ENCODE measurements at places on chromosomes 3 and 15.
A peak's percentile ranks its signal among the peaks of the same experiment; 100 is the strongest.

GRCh38 chr15:62896969-62897486, 145.5 kb upstream of the TPM1 start:
- DNase-seq: peak; percentile 62

GRCh38 chr3:24591191-24591590, 96.5 kb upstream of the THRB start:
- DNase-seq: no peak

- DNase-seq: no peak
These were observed 189.8 kb downstream of the RYR3 start for GRCh38 chr15:33500432-33501195.

- DNase-seq: no peak
These were observed 32.7 kb downstream of the PDIA5 start for GRCh38 chr3:123099331-123100192.

GRCh38 chr15:52340093-52340492, 44.5 kb upstream of the MYO5C start:
- no peak for DNase-seq

GRCh38 chr3:24359645-24360462, 134.8 kb downstream of the THRB start:
- DNase-seq: no peak

GRCh38 chr3:43233062-43233461, 53.3 kb upstream of the SNRK start:
- no peak for DNase-seq

- DNase-seq: no peak
These were observed 35.9 kb downstream of the EIF4E3 start for GRCh38 chr3:71689291-71689690.

DNA sequence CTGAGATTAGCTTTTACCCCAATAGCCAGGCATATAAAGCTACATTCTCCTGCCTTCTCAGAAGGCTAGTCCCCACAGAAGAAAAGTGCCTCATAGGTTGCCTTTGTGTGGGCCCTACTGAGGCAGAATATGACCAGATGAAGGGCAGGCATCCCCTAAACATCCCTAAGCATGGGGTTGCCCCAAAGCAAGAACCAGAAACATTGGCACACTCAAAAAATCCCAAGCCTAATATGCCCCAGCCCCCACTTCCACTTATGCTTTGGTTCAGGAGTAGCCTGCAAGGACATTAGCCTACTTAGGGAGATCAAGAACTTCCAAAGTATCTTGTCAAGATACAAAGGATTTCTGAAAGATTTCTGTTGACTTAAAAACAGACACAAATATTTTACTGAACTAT, 29.7 kb downstream of the WHAMM start:
- no peak for DNase-seq

GRCh38 chr3:129890891-129891290, 2.6 kb downstream of the TMCC1 start:
- peak; percentile 39 for DNase-seq

- no peak for DNase-seq
These were observed 498.6 kb downstream of the NAALADL2 start for GRCh38 chr3:175357758-175358157.

DNA sequence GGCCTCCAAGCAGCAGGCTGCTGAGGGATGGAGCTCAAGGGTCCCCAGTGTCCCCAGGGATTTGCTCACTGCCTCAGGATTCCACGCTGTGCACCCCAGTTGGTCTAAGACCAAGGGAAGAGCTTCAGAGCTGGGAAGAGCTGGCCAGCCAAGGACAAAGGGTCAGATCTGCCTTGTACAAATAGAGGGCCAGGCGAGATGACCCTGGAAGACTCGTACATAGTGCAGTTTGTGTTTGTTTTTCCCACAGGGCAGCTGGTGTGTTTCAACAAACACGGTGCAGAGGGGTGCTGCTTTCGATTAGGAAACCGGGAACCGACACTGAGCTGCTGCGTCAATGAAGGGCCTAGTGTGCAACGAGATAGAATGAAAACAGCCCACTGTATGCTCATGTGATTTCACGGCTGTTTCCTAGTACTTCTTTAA, 56.1 kb upstream of the TRPM1 start:
- DNase-seq: peak; percentile 33

- no peak for DNase-seq
These were observed 79.9 kb upstream of the SLC25A26 start for GRCh38 chr3:66140743-66141372.

GRCh38 chr3:15326037-15326436, 6.3 kb downstream of the SH3BP5 start:
- DNase-seq: no peak

- no peak for DNase-seq
These were observed 262.9 kb upstream of the SLITRK3 start for GRCh38 chr3:165459111-165459510.

- no peak for DNase-seq
These were observed 5.8 kb upstream of the MANF start for GRCh38 chr3:51379301-51379700.

- peak; percentile 87 for DNase-seq
These were observed 14.4 kb upstream of the TKT start for GRCh38 chr3:53269888-53270880.

DNA sequence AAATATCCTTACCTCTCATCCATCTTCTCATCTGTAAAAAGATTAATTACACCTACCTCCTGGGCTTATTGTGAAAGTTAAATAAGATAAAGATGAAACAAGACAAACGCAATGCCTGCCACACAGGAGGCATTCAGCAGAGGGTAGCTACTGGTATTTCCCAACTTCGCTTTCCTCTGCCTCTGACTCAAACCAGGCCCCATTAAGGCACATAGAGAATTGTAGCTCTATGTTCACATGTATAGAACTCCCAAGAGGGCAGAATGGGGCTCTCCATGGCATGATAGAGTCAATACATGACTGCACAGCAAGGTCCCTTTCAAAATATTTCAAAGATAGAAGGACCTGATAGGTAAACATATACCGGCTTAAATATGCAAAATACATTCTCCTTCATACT, 1.4 kb downstream of the LYSMD2 start:
- no peak for DNase-seq

GRCh38 chr15:60376677-60377095, 21.1 kb downstream of the ANXA2 start:
- no peak for DNase-seq

DNA sequence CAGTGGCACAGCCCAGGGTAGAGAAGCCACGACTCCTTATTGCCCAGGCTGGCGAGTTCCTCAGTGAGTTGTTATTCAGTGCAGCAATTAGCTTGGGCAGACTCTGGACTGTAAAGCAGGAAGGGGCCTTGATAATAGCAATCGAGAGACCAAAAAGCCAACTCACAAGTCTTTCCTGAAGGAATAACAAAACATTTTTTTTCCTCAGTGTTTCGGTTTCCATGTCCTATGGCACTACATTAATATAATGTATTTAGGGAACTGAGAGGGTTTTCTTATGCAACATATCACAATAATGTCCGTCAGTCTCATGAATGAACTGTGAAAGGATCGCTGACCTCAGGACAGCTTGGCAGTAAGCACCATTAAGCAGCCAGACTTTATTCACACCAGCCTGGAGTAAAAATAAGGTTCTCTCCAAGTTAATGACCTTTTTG, 248.9 kb upstream of the TBL1XR1 start:
- peak; percentile 88 for DNase-seq

DNA sequence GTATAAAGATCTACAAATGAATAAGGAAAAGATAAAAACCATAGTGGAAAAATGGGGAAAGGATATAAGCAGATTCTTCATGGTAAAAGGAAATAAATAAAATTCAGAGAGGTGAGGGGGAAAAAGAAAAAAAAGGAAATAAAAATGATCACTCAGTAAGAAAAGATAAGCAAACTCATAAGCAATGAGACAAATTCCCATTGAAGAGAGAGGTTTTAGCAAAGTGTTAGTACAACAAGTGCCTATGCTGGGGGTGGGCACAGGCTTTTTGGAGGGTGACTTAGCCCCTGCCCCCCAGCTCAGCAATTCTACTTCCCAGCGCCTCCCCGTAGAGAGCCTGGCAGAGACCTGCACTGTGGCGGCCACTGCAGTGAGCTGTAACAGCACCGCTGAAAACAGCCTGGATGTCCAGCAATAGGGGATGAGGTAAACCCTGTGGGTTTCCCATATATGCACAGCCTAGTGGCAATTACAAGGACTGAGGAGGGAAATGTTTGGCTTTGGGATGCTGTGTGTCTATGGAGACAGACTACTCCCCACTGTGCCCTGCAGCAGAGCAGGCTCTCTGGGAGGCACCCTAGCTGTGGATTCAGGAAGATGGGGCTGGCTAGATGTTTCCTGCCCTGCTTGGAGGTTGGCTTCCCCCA, 23.7 kb upstream of the SFMBT1 start:
- no peak for DNase-seq

DNA sequence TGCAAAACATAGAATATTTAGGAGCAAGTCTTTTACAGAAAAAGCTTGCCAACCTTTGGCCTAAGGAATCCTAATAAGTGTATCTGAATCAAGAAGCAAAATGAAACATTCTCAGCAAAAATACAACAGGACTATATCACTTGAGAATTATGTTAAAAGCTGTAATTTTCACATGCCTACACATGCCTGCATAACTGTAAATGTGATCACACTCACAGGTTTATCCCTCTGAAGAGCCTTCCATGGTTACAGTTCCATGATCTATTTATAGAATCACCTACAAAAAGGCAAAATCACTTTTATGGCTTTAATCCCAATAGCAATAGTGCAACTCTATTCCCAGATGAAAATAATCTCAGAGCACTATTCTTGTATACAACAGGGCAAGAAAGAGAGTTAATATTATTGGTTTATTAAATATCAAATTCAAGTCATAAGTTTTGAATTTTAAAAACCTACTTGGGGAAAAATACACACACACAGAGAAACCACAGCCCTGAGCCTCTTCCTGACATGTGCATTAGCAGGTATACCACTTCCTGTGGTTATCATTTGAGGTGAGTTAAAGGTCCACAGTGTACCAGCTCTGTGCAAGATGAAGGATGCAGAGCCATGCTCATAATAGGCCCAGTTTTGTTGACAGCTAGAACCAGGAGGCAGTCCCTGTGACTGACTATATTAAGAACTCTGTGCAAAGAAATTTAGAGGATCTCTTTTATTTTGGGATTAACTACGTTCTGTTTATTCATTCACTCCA, 252.5 kb upstream of the TGFBR2 start:
- no peak for DNase-seq
